ENCODE measurements at places on chromosomes 11 and 22.

DNA sequence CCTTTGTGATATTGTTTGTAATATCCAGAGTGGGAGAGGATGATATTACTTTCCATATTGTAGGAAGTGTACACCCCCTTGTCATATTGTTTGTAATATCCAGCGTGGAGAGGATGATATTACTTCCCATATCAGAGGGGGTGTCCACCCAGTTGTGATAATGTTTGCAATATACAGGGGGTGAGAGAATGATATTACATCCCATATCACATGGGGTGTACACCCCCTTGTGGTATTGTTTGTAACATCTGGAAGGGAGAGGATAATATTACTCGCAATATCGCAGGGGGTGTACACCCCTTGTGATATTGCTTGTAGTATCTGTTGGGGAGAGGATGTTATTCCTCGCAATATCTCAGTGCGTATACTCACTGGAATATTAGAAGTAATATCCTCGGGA, 61.5 kb downstream of the PRSS23 start:
- no peak for DNase-seq

DNA sequence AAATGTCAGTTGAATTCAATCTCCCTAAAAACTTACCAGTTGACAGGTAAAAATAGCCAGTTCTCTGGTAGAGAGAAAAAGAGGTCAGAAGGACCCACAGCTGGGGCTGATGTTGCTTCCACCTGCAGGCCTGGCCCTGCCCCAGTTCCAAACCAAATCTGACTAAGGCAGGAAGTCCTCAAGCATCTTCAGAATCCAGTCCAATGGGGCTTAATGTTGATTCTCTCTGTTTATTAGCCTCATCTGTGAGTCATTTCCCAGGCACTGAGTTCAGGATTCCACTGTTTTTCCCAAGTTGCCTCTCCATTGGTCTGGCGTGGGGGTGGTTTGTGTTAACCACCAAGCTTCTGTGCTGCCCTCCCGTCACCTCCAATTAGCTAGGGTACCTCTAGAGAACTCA, 601.8 kb downstream of the INSC start:
- DNase-seq: no peak

- DNase-seq: no peak
These were observed 24.0 kb downstream of the GLYAT start for GRCh38 chr11:58707767-58708166.

DNA sequence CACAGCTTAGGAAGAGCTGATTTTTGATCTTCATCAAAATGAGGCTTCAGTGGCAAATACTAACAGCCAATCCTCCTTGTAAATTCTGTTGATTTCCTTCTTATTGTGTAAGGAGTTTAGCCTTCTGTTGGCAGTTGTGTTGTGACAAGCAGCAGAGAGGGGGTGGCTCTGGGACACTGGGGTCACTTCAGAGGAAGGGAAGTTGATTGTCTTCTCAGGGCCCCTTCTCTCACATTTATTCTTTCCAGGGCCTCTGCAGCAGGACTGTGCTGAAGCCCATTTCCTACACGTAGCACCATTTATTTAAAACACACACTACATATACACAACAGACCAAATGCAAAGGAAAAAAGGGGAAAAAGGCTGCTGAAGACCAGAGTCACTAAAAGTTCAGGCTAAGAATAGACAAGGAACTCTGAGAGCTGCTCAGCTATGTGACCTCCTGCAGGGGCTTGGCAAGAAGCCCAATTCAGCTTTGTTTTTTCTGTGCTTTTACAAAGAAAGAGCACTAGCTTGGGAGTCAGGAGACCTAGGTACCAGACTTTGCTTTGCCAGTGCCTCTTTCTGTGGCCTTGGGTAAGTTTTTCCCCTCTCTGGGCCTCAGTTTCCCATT, 28.3 kb upstream of the UPB1 start:
- DNase-seq: no peak

DNA sequence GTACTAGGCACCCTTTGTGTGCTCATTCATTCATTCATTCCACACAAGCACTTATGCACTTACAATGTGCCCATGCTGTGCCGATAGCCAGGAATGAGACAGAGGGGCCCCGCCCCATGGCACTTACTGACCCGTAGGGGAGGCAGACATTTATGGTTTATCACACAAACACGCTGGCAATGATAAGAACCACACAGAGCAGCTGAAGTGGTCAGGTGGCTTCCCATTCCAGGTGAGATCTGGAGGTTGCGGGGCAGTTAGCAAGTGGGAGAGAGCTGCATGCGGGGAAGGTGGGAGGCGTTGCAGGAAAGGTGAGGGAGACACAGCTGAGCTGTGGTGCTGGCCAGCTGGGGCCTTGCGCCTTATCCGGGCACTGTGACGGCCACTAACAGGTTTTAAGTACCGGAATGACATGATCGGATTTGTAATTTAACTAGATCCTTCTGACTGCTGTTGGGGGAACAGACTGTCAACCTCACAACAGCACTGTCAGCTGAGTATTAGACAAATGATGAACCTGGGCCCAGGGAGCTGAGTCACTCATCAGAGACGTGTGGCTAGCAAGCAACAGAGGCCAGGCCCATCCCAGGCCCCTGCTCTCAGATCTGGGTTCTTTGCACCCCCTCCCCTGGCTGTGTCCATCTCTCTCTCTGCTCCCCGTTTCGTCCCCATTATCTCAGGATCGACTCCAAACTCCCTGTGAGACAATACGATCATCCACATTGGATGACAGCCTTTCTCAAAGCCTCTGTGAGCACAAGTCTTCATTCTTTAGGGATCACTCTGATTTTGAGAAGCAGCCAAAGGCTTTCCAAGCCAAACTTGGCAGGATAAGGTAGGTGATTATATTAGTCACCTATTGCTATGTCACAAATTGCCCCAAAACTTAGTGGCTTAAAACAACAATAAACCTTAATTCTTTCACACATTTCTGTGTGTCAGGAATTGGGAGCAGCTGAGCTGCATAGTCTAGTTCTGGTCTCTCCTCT, 28.4 kb downstream of the RASD2 start:
- no peak for DNase-seq

GRCh38 chr11:120271672-120272071, 31.7 kb downstream of the POU2F3 start:
- no peak for DNase-seq

- DNase-seq: no peak
These were observed 7.3 kb upstream of the EHF start for GRCh38 chr11:34613552-34614056.

GRCh38 chr22:27111796-27112672, 454.6 kb downstream of the MIAT start:
- DNase-seq: no peak

DNA sequence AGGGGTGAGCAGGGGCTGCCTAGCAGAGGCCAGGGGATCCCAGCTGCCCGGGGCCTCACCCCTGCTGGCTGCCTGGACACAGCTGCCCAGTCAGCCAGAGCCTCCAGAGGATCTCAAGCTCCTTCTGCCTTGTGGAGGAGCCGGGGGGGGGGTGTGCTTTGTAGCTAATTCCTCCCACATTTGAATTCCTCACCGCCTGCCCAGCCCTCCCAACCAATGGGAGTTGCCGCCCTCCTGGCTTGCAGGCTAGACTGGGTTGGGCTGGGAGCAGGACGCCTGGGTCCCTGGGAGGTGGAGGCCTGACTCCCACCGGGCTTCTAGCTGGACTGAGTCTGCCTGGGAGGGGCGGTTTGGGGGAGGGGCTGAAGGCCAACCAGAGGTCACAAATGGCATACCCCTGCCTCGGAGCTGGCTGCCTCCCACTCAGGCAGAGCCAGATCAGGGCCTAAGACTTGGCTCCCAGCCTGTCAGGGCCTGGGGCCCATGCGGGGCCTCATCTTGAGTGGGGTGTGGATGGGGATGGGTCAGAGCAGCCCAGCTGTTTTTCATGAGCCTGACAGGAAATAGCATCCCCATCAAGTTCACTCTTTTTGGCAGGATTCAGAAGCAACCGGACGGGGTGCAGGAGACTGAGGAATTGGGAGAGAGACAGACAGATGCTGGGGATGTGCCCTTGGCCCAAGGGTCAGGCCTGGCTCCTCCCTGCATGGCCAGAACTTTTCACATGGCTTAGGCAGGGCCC, 29.2 kb upstream of the PDE2A start:
- DNase-seq: no peak

DNA sequence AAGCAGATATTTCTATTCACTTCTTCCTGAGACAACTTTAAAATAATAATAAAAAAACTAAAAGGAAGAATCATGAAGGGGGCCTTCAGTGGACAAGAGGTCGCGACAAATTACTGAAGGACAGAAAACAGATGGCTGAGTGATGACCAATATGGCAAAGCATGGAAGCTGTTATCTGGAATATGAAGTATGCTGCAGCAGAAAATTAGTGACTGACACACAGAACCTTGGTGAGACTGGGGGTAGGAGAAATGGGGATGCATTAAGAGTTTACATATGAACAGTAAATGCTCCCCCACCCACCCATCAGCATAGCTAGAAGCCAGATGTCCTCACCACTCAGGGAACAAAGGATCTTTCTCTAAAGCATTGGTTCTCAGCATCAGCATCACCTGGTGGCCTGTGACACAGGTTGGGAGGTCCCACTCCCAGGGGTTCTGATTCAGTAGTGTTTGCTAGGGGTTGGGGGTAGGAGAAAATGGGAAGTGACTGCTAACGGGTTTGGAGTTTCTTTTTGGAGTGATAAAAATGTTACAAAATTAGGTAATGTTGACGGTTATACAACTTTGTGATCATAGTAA, 59.7 kb downstream of the NARS2 start:
- no peak for DNase-seq

DNA sequence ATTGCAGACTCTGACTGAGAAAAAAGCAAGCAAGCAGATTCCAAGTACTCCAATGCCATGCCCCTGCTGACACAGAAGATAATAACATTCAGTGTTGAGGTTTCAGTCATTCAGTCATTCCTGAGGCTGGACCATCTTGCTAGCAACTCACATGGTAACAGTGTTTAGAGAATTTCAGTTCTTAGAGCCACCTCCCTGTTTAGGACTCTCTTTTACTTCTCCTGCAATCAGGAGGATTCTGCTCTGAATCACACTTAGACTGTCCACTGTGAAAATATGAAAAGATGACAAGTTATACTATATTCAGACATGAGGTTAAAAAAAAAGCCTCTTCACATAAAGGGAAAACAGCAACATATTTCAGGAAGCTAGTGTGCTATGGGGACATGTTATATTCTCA, 183.9 kb upstream of the CTSC start:
- no peak for DNase-seq

- DNase-seq: no peak
These were observed 52.5 kb upstream of the PRDM11 start for GRCh38 chr11:45093761-45094455.

- DNase-seq: no peak
These were observed 59.4 kb upstream of the CHRM4 start for GRCh38 chr11:46450846-46451477.

All from anterior cingulate cortex (tissue), 58 donors.